Cerebellar nuclear complex (tissue), 1 donor: ENCODE measurements at places on chromosomes 3 and 15.

GRCh38 chr3:175007306-175007705 lies 148.2 kb downstream of the NAALADL2 start:
- DNase-seq, result no peak

GRCh38 chr15:57553526-57553925 lies 38.2 kb upstream of the MYZAP start:
- DNase-seq, result no peak

DNA sequence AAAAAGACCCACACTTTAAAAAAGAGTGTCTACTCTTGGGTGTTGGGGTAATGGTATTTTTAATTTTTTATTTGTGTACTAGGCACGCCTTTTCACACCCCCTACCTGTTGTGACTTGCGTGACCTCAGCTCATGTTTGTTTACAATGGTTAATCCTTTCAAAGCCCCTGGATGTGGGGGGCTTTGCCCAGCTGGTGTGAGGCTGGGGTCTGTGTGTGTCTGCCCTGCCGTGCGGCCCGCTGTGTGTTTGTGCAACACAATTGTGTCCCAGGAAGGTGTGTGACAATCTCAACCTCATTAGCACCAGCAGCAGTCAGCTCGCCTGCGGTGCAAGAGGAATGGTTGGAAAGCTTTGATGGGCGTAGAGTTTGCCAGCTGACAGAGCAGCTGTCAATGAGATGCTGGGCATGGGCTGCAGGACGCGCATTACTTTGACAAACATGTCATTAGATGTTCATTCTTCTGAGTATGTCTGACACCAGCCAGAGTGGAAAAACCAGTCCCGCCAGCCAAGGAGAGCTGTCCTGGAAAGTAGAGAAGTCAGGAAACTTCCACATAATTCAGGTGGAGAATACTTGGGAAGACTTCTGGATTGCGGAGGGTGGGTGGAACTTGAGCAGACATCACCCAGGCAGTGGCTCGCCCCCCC lies 9.6 kb downstream of the LRRK1 start:
- no peak for DNase-seq

- no peak for DNase-seq
These were observed 655 bp upstream of the RAB11A start for GRCh38 chr15:65868546-65869125.

DNA sequence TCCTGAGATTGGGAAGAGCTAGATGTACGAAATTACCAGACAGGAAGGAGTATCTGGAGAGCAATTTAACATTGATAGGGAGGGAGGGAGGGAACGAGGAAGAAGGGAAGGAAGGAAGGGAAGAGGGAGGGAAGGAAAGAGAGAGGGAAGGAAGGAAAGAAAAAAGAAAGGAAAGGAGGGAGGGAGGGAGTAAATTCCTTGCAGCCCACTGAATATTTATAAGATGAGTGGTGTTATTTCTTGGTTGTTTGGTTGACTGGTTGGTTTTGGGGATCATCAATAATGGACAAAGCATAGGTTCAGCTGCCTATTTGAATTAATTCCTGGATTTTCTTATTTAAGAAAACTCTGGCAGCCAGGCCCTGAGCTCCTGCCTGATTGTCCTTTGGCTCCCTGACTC lies 15.5 kb upstream of the TSEN2 start:
- no peak for DNase-seq

- DNase-seq, result no peak
These were observed 844 bp downstream of the NR2F2 start for GRCh38 chr15:96331144-96331944.

DNA sequence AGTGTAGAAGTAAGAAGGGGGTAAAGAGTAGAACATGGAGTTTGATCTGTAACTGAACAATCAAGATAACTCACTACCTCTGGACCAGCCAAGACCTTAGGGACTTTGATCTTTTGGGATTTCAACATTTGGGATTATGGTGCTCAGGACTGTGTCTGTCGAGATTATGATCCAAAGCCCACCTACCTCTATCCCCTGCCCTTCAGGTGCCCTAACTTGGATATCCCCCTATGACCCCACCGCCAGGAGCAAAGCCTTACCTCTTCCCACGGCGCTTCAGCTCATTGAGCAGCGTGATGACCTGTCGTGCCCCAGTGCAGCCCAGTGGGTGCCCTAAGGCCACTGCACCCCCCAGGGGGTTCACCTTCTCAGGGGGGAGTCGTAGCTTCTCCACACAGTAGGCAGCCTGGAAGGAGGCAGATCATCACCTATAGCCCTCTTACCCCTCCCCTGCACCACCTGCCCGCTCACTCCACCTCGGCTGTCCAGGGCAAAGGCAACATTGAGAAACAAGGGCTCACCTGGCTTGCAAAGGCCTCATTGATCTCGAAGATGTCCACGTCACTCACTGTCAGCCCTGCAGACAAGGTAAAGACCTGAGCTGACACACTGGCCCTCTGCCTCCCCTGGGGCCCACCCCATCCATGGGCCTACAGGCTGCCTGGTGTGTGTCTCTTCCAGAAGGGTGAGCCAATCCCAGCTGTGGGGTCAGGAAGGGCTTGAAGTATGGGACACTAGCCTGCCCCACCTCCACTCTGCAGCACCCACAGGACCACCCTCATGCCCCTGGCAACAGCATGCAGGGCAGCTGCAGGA lies 11.4 kb downstream of the ACAA1 start:
- no peak for DNase-seq

- DNase-seq, result no peak
These were observed 21.3 kb upstream of the ACAD9 start for GRCh38 chr3:128858167-128858566.

DNA sequence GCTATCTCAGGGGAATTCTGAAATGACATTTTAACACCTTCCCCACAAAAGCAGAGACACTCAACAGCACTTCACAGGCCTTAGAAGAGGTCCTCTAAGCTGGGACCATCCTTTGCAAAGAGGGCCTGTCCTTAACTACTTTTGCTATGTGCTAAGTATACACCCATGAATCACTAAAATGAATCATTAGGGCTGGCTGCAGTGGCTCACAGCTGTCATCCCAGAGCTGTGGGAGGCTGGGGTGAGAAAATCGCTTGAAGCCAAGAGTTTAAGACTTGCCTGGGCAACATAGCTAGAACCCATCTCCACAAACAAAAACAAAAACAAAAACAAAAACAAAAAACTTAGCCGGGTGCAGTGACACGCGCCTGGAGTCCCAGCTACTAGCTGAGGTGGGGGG lies 53.9 kb upstream of the MELTF start:
- DNase-seq, result no peak

DNA sequence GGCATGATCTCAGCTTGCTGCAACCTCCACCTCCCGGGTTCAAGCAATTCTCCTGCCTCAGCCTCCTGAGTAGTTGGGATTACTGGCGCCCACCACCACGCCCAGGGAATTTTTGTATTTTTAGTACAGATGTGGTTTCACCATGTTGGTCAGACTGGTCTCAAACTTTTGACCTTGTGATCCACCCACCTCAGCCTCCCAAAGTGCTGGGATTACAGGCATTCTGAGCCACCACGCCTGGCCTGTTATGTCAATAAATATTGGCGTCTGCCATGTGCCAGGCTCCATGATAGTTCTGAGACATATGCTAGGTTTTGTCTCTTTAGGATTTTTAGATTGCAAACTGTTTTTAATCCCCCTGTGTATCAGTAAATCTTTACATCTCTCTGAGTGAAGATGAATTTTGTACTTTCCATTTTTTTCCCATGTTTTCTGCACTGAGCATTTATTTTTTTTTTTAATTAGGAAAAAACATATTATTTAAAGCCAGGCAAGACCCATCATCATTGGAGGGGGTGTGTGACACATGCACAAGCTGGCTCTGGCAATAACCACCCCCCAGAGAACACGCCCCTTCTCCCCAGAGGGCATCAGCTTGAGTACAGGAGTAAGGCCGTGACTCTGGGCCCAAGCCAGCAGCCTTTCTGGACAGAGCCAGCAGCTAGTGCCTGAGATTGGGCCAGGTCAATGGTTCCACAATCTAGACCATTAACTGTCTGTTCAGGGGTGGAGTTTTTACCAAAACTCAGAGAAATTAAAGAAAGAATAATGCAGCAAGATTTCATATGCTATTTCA lies 51.0 kb upstream of the ATP1B3 start:
- DNase-seq, result no peak

- DNase-seq, result no peak
These were observed 34.9 kb downstream of the MAGEF1 start for GRCh38 chr3:184676927-184677326.

DNA sequence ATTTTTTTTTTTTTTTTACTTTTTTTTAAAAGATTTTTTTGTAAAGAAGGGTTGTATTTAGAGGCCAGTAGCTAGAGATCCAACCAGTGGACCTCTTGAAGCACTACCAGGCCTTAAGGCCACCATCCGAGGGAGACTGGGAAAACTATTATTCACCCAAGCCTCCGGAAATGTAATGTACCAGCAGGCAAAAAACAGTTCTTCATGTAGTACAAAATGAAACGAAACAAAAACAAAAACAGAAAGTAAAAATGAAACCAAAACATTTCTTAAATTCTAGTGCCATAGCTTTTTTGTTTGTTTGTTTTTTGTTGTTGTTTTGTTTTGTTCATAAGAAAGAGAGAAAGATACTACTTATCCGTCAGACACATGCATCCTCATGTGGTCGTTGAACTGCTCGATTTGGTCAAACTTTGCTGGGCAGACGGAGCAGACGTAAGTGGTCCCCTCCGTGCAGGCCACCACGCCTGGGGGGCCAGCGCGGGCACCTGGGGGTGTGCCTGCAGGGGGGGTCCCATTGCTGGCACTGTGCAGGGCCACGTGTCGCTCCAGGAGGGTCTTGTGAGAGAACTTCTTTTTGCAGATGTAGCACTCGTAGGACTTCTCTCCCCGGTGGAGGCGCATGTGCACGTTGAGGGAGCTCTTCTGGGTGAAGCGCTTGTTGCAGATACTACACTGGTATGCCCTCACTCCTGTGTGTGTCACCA lies 45.0 kb downstream of the TIGIT start:
- DNase-seq, result no peak

DNA sequence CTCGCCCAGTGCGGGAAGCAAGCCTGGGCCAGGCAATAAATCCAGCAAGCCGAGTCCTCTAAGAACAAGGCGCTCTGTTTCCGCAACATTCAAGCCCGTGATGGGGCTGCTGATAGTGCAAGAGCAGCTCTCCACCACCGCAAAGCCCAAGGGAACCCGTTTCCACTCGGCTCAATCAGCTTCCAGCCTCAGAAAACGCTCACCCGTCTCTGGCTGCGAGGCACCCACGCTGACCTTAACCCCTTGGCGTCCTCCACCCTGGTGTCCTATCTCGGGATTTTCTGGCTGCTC lies 17.8 kb downstream of the SPATA12 start:
- no peak for DNase-seq

DNA sequence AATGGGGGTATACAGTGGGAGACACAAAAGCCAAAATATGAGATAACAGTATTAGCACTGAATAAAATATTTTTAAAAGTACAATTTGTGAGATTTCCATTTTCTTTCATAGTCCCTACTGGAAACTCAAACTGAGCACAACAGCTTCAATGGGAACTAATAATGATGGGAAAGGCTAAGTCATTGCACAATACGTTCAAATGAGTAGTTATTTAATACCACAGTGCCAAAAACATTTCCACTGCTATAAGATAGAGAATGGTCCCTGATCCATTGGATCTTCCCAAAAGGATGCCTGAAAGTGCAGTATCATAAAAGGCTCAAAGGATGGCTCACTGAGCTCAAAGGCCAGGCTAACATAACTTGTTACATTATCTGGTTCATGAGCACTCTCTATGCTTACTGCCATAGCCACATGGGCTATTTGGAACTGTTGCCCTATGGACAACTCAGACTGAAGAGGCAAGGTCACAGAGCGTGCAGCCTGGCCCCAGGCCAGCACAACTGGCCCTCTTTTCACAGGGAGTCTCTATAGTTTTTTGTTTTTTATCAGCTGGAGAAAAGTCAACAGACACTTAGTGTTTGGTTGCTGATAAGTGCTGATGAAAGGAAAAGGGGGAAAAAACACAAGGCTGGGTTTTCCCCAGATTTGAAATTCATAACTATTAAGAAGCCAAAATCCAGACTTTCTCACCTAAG lies 54.1 kb upstream of the PPIB start:
- no peak for DNase-seq

GRCh38 chr3:183517607-183518006 lies 37.9 kb downstream of the KLHL6 start:
- DNase-seq, result no peak

GRCh38 chr3:33883951-33884561 lies 85.6 kb downstream of the PDCD6IP start:
- DNase-seq, result peak; percentile 30

DNA sequence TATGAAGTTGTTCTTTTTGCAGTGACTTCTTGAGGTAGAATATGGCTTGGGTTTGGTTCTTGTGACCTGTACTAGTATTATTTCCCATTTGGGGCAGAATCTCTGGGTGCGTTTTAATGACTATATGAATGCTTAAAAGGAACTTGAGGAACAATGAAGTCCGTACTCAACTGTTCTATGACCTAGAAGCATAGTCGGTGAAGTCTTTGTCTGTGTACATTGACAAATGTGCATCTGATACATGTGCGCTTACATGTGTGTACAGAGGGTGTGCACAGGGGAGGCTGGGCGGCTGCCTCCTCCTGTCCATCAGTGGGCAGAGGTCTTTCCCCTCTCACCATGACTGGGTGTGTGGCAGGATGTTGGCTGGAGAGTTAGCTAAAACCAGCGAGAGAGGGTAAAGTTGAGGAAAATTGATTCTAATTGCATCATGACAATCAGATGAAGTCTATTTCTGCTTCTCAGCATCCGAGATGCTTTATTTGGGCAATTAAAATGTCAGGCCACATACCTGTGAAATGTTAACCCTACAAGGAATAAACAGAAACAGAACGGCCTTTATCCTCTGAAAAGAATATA lies 1.0 kb upstream of the NR2F2 start:
- DNase-seq, result no peak

DNA sequence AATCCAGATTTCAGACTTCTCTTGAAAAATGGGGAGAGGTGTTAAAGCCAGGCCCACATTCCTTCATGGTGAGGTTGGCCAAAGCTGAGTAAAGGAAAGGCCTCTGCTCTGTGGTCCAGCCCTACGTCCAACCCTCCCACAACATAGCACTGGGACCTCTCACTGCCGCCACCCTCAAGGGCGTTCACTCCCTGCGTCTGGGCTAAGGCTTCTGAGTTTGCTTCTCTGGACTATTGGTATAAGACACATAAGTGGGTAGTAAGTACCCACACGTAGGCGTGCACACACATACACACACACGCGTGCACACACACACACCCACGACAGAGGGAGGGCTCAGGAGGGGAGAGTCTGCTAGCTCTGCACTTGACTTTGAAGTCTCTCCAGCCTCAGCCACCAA lies 80.2 kb upstream of the PXYLP1 start:
- DNase-seq, result no peak

DNA sequence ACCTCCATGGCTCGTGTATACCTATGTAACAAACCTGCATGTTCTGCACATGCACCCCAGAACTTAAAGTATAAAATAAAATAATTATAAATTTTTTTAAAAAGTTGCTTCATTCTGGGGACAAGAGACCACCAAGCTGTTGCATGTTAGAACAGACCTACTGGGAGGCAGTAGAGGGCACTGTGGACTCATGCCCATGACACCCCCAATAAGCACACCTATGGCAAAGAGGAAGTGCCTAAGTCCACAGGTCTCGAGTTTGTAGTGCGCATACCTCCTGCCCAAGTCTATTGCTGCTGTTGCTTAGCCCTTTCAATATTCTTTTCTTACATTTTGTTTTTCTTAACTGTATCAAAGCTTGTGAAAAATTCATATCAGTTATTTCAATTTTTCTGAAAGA lies 267.9 kb upstream of the THBS1 start:
- DNase-seq, result no peak

- no peak for DNase-seq
These were observed 747.9 kb upstream of the CCDC54 start for GRCh38 chr3:106629215-106629832.

- no peak for DNase-seq
These were observed 241.8 kb upstream of the SLCO3A1 start for GRCh38 chr15:91611561-91612323.
